ENCODE measurements at places on chromosomes 2 and 18. TPM values are rescaled to one million over a fixed set of nuclear protein-coding genes. Genes with fewer than 3 reads are reported as not detected.

DNA sequence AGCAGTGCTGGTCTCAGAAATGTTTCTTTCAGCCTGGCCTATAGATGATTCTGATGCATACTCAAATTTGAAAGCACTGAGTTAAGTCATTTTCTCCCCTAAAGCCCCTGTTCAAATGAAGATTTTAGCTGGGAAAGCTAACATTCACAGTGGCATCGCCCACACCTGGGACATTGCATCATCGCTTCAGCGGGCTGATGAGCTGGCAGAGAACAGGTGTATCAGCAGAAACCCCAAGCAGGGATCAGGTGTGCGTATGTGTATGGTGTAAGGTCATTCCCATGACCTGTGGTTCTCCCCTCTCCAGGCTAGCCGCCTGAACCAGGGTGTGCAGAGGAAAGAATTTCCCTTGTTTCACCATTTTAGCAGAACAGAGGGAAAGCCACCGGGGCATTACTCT lies 56.3 kb downstream of the EPAS1 start:
- no peaks in the 10 kb centered on the region for H3K27me3 ChIP-seq
- no peak for ATAC-seq
- H3K4me1 ChIP-seq: peaks cover 43% of the 10 kb centered on the region
- no peak overlapping the region for H3K27ac ChIP-seq
- H3K36me3 ChIP-seq: no peaks in the 10 kb centered on the region

- ATAC-seq: no peak
- no peak overlapping the region for H3K4me3 ChIP-seq
- H3K27me3 ChIP-seq: no peaks in the 10 kb centered on the region
- H3K4me1 ChIP-seq: no peaks in the 10 kb centered on the region
- no peaks in the 10 kb centered on the region for H3K36me3 ChIP-seq
- H3K27ac ChIP-seq: no peak overlapping the region
These were observed 981.4 kb downstream of the TMEM182 start for GRCh38 chr2:103743195-103743594.

GRCh38 chr18:48066225-48066652 lies 135.8 kb upstream of the SMAD2 start:
- no peaks in the 10 kb centered on the region for H3K4me1 ChIP-seq
- ATAC-seq: no peak
- H3K36me3 ChIP-seq: no peaks in the 10 kb centered on the region

DNA sequence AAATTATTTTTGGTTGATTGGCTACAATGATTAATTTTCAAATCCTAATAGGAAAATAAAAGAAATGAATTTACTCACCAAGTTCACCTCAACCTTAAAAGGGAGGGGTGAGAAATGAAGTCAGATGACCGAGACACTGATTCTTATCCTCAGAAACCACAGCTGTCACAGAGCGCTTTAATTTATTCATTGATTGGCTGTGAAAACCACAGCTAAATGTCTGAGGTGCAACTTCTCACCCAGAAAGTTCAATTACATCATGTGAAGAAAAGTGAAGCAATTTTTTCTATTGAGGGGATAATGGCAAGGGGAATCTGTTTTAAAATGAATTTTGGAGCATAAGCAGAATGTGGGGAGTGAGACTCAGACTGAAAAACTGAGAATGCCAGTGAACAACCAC lies 128.4 kb downstream of the RNF152 start:
- H3K27me3 ChIP-seq: no peaks in the 10 kb centered on the region
- H3K36me3 ChIP-seq: no peaks in the 10 kb centered on the region
- no peak for ATAC-seq
- H3K4me3 ChIP-seq: no peak overlapping the region
- H3K4me1 ChIP-seq: no peaks in the 10 kb centered on the region

Gene ALKAL2
- total RNA-seq: 0.30 TPM

DNA sequence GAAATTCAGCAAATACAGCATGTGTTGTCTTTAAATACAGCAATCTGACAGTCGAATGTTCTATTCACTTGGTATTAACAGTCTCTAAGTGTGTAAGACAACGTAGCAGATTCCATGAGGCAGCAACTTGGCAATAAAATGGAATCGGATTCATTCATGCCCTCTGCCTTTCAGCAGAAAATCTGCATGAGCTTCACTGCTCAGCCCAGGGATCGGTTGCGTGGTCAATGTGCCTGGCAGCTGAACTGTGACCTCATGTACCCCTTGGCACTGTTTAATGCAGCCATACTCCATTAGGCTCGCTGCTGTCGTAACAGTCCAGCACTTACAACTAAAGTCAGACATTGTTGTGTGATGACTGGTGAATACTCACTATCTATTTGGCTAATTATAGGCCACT lies 17.7 kb upstream of the RGPD4 start:
- peaks cover 20% of the 10 kb centered on the region for H3K4me1 ChIP-seq
- no peaks in the 10 kb centered on the region for H3K27me3 ChIP-seq
- H3K4me3 ChIP-seq: no peak overlapping the region
- no peak for ATAC-seq
- no peaks in the 10 kb centered on the region for H3K36me3 ChIP-seq

DNA sequence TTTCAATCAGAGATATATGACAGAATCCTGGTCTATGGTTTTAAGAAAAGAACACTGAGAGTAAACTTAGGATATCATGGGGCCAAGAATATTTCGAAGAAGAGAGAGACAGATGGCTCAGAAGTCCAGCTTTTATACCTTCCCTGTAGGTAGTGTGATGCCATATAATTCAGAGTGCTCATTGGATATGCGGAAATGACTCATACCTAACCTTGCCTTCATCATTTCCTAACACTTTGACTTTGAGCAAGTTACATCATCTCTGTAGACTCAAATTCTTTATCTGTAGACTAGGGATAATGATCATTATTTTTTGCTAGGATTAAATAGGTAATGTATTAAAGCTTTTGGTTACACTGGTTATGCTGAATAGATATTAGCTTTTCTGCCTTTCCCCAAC lies 461.6 kb upstream of the CNTNAP5 start:
- H3K4me1 ChIP-seq: no peaks in the 10 kb centered on the region
- no peak overlapping the region for H3K4me3 ChIP-seq
- ATAC-seq: no peak
- no peaks in the 10 kb centered on the region for H3K36me3 ChIP-seq

DNA sequence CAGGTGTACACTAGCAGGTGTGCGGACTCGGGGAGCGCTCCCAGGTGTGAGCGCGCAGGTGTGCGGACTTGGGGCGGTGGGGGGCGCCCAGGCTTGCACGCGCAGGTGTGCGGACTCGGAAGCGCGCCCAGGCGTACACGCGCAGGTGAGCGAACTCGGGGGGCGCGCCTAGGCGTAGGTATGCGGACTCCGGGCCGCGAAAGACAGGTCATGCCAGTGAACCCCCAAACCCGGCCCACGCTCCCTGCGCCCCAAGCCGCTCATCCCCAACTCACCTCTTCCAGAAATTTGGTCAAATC lies 342 bp downstream of the CYB5A start:
- ATAC-seq: no peak
- peak overlapping the region; percentile 72 for H3K4me3 ChIP-seq
- H3K27ac ChIP-seq: peak overlapping the region; percentile 83
- no peaks in the 10 kb centered on the region for H3K36me3 ChIP-seq
- no peaks in the 10 kb centered on the region for H3K4me1 ChIP-seq

Gene IL18RAP
- total RNA-seq: 5.0 TPM

DNA sequence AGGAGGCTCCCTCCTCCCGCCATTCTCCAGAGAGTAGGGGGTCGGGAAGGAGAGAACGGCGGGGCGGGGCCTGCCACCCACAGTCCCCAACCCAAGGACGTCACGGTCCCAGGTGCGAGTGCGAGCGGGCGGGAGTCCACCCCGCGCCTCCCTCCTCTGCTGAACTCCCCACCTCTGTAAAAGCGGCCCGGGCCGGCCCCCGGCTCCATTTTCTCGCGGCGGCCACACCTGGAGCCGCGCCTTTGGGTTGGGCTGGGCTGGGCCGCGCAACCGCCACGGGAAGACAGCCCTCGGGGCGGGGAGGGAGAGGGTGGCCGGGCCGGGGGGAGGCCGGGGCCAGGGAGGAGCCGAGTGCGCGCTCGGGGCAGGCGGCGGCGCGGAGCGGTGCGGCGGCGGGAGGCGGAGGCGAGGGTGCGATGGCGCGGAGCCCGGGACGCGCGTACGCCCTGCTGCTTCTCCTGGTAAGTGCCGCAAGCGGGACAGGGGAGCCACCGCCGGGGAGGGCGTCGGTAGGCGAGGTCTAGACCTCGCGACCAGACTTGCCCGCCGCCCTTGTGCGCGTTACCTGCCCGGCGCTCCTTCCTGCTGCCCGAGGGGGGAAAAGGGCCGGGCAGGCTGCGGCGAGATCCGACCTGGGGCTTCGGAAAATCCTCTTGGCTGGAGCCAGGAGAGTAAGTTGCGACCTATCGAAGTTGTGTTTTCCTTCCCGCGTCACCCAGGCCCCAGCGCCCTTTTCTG lies at the start of gene DSG2:
TSS of gene DSG2 (plus strand) at position 342 of the 738 bp plus-strand sequence. CDS start at position 417, 75 bp downstream.
- H3K27ac ChIP-seq: peak within 1 kb of the TSS; percentile 54
- peaks cover 18% of the 10 kb centered on the region for H3K4me1 ChIP-seq
- H3K27me3 ChIP-seq: peaks cover 38% of the 10 kb centered on the region
- peak within 1 kb of the TSS; percentile 42 for H3K4me3 ChIP-seq
- peak; percentile 74 for ATAC-seq
- H3K36me3 ChIP-seq: no peaks in the 10 kb centered on the region

All from gastroesophageal sphincter (tissue), 4 donors.